ENCODE measurements at places on chromosomes 1 and 21. TPM values are rescaled to one million over a fixed set of nuclear protein-coding genes. Genes with fewer than 3 reads are reported as not detected.

- DNase-seq, result no peak
These were observed 120.1 kb downstream of the USP25 start for GRCh38 chr21:15849927-15850326.

GRCh38 chr1:195462646-195463045 lies 1145.6 kb downstream of the KCNT2 start:
- DNase-seq, result peak; percentile 45

GRCh38 chr1:113934511-113935055 lies 5.5 kb downstream of the HIPK1 start:
- DNase-seq, result no peak

DNA sequence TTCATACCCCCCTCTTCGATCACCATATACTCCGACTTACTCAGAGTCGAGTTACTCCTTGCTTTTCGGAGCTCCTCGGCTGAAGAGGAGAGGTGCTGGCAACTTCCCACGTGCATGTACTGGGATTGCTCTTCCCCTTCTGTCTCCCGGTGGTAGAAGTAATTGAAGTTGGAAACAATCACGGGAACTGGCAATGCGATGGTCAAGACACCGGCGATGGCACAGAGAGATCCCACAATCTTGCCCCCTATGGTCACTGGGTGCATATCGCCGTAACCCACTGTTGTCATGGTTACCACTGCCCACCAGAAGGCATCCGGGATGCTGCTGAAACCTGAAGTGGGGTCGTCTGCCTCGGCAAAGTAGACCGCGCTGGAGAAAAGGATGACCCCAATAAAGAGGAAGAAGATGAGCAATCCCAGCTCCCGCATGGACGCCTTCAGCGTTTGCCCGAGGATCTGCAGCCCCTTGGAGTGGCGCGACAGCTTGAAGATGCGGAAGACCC lies 1.5 kb downstream of the KCNA3 start:
- DNase-seq, result no peak

- DNase-seq, result peak; percentile 45
These were observed 39.7 kb downstream of the AZIN2 start for GRCh38 chr1:33120436-33121231.

GRCh38 chr1:67332653-67333529 lies 25.2 kb downstream of the IL12RB2 start:
- DNase-seq, result no peak

DNA sequence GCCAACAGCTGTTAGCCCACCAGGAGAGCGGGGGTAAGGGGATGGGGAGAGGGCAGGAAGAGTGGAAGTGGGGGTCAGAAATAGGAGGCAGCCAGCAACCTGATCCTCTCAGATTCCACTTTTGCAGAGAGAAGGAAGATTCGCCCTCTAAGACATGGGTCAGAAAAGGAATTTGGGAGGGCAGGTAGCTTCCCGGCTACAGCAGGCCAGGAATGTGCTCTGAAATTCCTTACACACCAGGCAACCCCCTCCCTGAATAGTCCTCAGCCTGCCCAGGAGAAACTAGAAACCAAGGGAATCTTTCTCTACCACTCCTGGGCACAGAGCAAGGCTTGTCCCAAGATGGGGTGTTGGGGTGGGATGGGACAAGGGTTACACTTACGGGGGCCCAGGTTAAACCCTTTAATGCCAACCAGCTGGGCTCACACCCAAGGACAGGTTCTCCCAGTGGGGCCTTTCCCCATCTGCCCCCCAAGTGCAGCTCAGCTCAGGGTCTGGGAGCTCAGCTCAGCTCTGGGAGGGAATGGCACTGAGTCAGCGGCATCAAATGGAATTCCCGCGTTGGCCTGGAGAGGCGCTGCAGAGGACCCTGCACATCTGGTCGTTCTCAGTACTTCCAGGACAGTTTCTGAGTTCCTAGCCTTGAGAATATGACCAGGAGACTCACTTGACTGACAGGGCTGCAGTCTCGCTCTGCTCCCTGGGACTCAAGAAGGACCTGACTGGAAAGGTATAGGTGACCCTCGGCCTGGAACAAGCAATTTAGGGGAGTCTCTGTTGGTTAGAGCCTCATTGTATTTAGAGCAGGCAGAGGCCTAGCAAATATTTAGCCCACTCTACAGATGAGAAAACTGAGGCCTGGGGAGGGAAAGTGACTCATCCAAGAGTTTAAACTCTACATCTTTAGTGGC lies 761 bp downstream of the TNNT2 start:
- peak; percentile 46 for DNase-seq

- DNase-seq, result no peak
These were observed 31.1 kb downstream of the ZNF644 start for GRCh38 chr1:90990779-90991178.

DNA sequence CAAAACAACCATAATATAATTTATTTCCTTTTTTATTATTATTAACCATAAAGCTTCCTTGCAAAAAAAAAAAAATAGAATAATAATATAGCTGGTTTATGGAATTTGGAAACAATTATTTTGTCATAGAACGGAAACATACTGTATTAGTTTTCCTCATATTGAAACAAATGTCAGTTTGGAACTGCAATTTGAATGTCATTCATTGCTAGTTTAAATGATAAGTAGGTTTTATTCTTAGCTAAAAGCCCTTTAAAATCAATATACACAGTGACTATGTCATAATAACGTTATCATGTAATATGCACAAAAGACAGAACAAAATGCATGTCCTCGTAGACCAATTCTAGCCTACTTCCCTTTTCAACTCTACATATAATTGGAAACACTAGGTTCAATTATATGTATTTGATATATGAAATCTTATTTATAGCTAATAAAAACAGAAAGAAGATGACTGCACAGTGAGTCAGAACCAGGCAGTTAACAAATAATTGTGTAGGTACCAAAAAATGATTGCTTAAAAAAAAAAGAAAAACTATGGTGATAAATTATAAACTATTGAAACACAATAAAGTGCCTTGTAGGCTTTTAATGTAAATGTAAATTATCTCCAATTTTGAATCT lies 85.2 kb upstream of the EXO1 start:
- no peak for DNase-seq

- DNase-seq, result no peak
These were observed 25.5 kb downstream of the SLC2A1 start for GRCh38 chr1:42933060-42933586.

- peak; percentile 64 for DNase-seq
These were observed 31.2 kb upstream of the SYNC start for GRCh38 chr1:32733582-32734321.

GRCh38 chr1:215264649-215265048 lies 182.1 kb downstream of the KCNK2 start:
- no peak for DNase-seq

DNA sequence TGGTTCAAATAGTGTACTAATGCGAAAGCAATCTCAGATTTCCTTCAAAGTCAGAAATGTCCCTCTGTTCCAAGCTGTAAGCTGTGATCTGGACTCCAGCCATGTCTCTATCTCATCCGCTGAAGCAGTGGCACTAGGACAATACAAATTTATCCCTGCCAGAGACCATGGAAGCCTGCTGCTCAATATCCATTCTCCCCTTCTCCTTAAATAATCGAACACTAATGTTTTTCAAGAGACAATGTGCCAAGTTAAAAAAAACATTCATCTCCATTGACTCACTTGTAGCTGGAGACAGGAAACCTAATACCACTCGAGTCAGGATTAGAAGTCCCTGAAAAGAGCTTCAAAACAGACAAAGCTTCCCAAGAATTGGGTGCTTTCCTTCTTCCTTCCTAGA lies 38.5 kb upstream of the PGBD5 start:
- no peak for DNase-seq

- DNase-seq, result peak; percentile 4
These were observed 364.8 kb upstream of the SGIP1 start for GRCh38 chr1:66168948-66169671.

- DNase-seq, result peak; percentile 56
These were observed 7.5 kb upstream of the LEPR start for GRCh38 chr1:65412984-65413375.

DNA sequence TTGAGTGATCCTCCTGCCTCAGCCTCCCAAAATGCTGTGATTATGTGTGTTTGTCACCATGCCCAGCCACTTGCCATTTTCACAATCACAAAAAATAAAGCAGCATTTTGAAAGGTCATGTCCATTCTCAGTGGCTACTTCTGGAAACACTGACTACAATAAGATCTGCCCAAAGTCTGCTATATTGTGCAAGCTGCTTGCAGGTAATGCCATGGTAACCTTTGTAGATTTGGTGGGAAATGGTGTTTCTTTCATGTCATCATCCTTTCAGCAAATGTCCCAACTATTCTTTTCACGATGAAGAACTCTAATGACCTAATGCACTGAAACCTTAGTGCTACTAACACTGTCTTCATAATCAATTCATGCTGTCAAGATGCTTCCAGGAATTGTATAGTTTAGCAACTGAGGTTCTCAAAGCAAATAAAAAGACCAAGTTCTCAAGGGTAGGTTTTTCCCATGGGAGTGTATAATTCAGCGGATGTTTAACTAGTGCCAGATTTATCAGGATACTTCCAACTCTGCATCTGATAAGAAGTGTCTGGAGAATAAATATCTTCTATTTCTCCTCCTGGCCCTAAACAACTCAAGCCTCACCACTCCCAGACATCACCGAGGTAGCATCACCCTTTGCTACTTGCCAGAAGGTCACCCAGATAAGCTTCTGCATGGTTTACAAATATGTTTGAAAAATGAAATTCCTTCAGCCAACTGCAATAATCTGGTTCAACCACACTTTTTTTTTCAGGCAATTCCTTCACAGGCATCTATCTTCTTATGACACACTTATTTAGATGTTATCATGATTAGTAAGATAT lies 132.0 kb upstream of the ZC3H11B start:
- DNase-seq, result no peak

DNA sequence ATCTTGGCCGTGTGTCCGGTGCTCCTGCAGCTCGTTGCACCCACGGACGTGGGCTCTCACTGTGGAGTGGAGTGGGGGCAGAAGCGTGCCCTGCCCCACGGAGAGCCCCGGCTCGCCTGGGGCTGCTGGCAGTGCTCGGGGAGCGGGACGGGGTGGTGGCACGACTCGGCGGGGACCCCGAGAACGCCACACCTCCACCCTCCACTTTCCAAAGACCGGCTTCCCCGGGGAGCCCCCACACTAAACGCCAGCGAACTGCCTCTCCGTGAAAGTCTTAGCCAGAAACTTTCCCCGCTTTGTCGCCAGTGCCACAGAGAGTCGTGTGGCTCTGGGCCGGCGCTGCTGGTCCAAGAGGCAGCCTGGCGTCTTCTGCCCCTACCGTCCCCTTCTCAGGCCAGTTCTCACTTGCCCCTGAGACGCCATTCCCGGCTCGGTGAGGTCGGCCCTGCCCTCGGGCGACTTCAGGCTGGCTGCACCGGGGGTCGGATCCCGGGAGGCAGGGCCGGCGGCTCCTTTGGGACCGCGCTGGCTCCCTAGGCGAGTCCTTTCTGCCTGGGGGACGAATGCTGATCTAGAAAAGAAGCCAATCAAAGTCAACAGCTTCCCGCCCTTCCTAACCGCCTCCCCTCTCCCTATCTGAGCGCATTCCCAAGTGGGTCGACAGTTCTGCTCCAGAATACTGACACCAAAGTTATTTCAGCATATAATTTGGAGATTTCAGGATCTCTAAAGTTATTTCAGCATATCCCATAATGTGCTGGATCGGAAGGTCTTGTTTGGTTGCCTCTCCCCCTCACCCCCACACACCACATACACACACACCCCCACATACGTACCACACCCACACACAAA lies 2.6 kb upstream of the SAMD13 start:
- no peak for DNase-seq

GRCh38 chr1:45867697-45868348 lies 64.4 kb downstream of the MAST2 start:
- DNase-seq, result no peak

DNA sequence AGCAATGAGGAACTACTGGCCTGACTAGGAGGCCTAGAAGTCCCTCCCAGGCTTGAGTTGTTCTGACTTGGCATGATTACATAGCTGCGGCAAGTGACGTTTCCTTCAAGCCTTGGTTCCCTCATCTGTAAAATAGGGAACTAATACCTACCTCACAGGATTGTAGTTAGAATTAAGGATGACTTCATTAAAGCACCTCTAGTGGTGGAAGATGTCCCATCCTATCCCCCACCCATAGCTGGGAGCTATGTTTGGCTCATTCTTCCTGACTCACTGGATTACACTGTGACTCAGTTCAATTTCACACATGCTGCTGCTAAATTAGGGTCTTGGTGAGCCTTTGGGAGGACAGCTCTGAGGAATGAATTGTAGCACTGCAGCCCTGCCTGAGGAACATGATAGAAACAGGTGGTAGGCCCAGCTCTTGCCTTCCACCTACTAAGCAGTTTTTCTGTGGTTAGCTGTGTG lies 6.0 kb upstream of the SHISA4 start:
- DNase-seq, result peak; percentile 87

DNA sequence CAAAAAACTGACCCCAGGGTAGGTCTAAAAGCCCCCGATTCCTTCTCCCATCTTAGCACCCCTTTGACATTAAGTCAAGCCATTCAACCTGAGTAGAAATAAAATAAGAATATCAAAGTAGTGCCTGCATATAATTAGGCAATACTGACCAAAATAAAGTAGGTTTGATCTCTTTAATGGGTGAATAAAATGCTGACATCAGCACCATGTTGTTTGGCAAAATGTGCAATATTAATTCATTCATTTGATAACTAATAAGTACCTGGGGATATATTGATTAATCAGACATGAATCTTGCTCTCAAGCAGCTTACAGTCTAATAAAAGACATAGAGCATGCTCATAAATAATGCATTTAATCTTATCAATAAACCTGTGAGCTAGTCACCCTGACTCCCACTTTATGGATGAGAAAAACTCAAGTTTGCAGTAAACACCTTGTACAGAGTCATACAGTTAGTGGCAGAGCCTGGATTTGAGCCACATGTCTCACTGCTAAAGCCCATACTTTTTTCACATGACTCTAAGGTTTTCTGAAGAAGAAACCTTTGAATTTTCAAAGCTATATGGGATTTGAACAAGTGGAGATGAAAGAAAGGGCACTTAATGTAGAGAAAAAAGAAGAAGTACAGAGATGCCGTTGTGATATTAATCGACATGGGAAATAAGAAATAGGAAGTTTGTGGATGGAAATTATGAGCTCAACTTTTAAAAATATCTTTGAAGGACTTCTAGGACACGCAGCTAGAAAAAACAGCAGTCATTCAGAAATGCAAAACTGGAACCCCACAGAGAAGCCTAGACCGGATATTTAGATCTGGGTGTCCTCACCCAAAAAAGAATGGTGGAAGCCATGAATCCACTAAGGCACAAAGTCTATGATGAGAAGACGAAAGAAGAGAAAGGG lies 183.9 kb downstream of the TOMM20 start:
- no peak for DNase-seq

Gene GBP3
- 50.0 TPM for total RNA-seq

Gene SIPA1L2
- total RNA-seq, result 11.9 TPM

Gene RGS4
- 635 TPM for total RNA-seq

Gene CENPL
- 21.9 TPM for total RNA-seq

Gene MAP3K7CL
- total RNA-seq, result 25.3 TPM

Gene PADI2
- total RNA-seq, result not detected

Gene ADAM30
- not detected for total RNA-seq
